ENCODE measurements at places on chromosomes 12 and 14.

DNA sequence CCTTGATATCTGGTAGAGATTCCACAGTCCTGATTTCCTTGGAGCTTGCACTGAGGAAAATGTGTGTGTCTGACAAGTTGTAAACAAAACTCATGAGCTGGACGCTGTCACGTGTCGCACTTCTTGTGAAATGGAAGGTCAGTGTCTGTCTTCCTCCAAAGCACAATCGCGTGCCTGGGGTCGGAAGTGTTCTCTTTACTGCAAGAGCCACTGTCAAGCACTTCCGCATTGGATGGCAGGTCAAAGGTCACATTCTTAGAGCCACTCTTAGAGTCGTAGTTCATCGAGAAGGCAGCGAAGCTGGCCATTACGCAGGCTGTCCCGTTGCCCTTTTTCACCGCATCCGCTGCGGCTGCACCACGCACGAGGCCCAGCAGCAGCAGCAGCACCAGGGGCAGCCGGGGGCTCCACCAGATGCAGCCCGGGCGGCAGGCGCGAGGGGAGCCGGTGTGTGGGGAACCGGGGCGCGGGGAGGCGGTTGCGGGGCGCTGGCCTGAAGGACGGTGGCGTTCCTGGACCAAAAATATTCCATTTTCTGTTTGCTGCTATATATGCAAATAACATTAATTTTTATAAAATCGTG is 45.0 kb downstream of the LRTM2 start:
- no peak for DNase-seq

- peak; percentile 98 for DNase-seq
Observed at GRCh38 chr14:74712499-74713394, at the start of the genes AREL1 and FCF1. AREL1 (minus strand) TSS chr14:74713080; CDS start chr14:74685615, 27,465 bp downstream. FCF1 (plus strand) TSS chr14:74713144; CDS start chr14:74713198, 54 bp downstream.

DNA sequence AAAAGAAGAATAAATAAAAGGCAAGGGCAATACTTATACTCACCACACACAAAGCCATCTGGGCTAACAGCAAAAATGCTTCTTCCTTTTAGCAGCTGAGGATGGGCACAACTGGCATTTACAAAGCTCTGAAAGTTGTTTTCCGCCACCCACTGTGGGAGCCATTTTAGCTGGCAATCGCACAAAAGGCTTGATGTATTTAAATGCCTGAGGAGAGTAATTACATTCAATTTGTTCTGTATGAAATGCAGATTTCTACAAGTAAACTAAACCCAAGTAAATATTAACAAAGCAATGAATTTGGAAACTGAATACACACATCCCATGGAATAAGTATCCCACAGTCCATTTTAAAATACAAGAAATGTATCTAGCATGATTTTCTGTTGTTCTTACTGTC is 37.5 kb downstream of the LRIG3 start:
- DNase-seq = no peak

- DNase-seq = no peak
Observed at GRCh38 chr12:25045869-25046268, 97.0 kb upstream of the BCAT1 start.

- no peak for DNase-seq
Observed at GRCh38 chr14:49991491-49991890, 98.6 kb downstream of the ARF6 start.

DNA sequence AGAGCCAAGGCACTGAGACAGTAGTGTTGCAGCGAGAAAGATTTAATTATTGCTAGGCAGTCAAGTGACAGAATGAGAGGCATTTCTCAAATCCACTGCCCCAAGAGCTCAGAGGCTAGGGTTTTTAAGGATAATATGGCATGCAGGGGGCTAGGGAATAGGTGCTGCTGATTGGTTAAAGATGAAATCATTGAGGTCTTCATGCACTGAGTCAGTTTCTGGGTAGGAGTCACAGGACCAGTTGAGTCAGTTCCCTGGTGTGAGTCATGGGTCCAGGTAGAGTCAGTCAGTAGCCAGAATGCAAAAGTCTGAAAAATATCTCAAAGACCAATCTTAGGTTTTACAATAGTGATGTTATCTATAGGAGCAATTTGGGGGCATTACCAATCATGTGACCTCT is 323.8 kb downstream of the RGS6 start:
- DNase-seq = no peak

DNA sequence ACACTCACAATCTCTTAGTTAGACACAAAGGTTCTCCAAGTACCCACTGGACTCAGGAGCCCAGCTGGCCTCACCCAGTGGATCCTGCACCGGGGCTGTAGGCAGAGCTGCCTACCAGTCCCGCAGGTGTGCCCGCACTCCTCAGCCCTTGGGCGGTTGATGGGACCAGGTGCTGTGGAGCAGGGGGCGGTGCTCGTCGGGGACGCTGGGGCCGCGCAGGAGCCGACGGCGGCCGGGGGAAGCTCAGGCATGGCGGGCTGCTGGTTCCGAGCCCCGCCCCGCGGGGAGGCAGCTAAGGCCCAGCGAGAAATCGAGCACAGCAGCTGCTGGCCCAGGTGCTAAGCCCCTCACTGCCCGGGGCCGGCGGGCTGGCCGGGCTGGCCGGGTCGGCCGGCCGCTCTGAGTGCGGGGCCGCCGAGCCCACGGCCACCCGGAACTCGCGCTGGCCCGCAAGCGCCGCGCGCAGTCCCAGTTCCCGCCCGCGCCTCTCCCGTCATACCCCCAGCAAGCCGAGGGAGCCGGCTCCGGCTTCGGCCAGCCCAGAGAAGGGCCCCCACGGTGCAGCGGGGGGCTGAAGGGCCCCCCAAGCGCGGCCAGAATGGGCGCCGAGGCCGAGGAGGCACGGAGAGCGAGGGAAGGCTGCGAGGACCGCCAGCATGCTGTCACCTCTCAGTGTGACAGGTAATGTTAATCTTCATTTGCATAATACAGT is 506.8 kb downstream of the LRFN5 start:
- no peak for DNase-seq

DNA sequence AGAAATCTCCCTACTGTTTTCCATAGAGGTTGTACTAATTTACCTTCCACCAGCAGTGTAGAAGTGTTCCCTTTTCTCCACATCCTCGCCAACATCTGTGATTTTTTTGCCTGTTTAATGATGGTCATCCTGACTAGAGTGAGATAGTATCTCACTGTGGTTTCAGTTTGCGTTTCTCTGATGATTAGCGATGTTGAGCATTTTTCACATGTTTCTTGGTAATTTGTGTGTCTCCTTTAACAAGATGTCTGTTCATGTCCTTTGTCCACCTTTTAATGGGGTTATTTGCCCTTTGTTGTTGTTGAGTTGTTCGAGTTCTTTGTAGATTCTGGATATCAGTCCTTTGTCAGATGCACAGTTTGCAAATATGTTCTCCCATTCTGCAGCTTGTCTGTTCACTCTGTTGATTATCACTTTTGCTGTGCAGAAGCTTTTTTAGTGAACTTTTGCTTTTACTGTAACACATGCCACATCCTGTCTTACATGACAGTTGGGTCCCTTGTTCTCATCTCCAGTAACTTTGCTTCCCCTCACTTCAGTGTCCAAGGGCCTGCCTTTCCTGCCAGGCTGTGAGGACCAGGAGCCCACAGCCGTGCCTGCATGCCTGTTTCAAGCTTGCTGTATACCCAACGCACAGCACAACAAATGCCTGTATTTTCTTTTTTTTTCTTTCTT is 64.9 kb downstream of the SPRING1 start:
- DNase-seq = no peak

DNA sequence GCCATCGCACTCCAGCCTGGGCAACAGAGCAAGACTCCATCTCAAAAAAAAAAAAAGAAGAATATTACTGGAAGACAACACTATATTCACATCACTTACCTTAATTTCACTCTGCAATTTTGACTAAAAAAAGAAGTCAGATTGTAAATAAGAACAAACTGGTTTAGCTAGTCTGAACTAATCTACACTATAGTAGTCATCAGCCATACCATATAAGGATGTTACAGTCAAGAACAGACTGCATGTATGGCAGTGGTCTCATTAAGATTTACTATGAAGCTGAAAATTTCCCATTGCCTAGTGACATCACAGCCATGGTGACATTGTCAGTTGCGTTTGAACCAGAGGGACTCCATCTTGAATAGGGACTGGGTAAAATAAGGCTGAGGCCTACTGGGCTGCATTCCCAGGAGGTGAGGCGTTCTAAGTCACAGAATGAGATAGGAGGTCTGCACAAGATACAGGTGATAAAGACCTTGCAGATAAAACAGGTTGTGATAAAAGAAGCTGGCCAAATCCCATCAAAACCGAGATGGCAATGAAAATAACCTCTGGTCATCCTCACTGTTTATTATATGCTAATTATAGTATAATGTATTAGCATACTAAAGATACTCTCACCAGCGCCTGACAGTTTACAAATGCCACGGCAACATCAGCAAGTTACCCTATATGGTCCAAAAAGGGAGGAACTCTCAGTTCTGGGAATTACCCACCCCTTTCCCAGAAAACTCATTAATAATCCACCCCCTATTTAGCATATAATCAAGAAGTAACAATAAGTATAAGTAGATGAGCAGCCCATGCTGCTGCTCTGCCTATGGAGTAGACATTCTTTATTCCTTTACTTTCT is 51.2 kb downstream of the OSBPL8 start:
- DNase-seq = no peak

GRCh38 chr12:7054925-7055324 is 5.6 kb upstream of the C1S start:
- no peak for DNase-seq

DNA sequence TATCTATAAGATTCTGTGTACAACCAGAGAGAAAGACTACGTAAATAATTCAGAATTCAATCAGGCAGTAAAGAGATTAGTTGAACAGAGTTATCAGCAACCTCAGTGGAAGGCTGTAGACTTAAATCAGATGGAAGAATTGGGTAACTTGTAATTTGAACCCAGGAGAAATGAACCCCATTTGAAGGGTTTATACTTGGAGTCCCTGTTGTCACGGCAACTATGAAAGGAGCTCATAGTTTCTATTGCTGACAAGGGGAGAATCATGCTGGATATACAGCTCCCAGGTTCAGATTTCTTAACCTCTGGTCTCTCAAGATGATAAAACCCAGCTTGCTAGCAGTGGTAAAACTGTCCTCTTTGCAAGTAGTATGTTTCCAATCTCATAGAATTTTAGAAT is 54.4 kb upstream of the BMP4 start:
- DNase-seq = peak; percentile 28

DNA sequence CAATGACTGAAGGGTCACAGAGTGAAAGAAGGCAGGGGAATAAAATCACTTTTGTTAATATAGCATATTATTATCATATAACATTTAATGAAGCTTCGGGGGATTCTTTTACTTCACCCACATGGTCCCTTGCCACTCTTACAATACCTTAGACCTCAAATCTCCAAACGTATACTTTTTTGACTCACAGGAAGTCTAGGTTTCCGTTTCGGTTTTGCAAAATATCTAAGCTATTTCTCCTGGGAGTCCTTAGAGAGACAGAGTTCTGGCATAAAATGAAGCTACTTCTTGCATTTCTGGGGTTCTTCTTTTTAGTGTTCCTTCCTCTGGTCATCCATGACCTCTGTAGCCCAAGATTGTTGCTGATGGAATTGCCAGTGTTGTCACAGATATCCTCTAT is 590.5 kb upstream of the ATP2B1 start:
- no peak for DNase-seq

DNA sequence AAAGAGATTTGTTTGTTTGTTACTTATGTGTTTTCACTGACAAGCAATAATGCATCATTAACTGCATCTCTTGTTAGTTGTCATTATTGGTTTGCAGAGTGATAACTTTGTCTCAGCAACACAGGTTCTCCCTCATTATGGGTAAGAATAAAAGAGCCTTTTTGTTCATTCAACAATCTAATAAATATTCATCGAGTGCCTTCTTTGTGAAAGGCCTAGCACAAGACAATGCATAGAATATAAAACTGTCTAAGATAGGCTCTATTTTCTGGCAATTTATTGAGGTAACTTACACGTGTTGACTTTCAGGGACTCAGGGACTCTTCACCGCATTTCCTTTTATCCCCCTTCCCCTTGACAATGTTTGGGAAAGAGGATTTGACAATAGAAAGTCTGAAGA is 95.5 kb upstream of the KRR1 start:
- no peak for DNase-seq

GRCh38 chr14:34721129-34721528 is 6.7 kb upstream of the CFL2 start:
- no peak for DNase-seq

GRCh38 chr12:110762891-110763290 is 20.2 kb upstream of the PPP1CC start:
- DNase-seq = no peak

DNA sequence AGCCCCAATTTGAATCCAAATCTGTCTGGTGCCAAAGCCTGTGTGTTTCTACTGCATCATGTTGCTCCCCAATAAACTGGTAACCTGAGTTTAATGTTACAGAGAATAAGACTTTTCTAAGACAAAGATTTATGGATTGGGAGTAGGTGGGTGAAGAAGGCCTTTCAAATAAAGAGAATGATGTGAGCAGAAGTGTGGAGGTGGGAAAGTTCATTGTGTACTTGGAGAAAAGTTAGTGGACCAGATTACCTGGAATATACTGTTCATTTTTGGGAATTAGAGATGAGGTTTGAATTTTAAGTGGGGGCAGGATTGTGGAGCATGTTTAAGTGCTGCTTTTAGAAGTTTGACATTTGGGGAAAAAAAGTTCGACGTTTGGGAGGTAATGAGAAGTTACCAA is 3.1 kb downstream of the FRS2 start:
- no peak for DNase-seq

DNA sequence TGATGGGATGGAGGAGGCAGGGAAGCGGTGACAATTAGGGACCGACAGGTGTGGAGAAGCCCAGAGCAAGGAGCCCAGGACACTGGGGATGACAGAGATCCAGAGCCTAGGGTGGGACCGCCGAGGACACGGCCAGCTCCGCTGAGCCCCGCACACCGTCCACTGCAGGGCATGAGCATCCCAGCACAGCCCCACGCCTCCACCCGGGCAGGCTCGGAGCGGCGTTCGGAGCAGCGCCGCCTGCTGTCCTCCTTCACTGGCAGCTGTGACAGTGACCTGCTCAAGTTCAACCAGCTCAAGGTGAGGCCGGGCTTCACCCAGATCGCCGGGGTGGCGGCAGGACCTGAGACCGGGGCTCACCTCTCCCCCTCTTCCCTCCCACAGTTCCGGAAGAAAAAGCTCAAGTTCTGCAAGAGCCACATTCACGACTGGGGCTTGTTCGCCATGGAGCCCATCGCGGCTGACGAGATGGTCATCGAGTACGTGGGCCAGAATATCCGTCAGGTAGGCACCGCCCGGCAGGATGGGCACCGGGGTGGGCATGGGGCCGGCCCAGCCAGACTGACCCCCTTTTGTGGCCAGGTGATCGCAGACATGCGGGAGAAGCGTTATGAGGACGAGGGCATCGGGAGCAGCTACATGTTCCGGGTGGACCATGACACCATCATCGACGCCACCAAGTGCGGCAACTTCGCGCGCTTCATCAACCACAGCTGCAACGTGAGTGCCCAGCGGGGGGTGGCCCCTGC is 23.7 kb downstream of the SETD1B start:
- no peak for DNase-seq

- DNase-seq = no peak
Observed at GRCh38 chr12:9227950-9228349, 19.8 kb upstream of the PZP start.

GRCh38 chr12:89824822-89825221 is 116.2 kb upstream of the ATP2B1 start:
- DNase-seq = no peak

- DNase-seq = no peak
Observed at GRCh38 chr12:52214421-52214802, 18.6 kb upstream of the KRT7 start.

Measured in iPS-NIHi11 (cell line).